Transverse colon (tissue), 4 donors: ENCODE measurements at places on chromosomes 4 and X. TPM values are rescaled to one million over a fixed set of nuclear protein-coding genes. Genes with fewer than 3 reads are reported as not detected.

DNA sequence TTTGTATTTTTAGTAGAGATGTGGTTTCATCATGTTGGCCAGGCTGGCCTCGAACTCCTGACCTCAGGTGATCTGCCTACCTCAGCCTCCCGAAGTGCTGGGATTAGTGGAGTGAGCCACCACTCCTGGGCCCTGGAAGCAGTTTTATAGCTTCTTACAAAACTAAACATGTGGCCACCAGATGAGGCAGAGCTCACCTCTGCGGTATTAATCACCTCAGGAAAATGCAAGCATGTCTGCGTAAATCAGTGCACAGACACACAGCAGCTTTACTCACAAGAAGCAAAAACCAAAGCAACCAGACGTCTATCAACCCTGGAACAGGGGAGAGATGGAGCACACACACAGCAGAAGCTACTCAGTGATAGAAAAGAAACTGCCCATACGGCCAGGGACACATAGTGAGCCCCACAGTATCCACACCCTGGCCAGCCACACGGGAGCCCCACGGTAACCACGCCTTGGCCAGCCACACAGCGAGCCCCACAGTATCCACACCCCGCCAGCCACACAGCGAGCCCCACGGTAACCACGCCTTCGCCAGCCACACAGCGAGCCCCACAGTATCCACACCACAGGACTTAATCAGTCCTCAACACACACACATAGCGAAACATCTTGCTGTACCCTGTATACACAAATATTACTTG is 30.2 kb downstream of the PPP2R3B start:
- DNase-seq: no peak
- no peaks in the 10 kb centered on the region for H3K27me3 ChIP-seq
- no peaks in the 10 kb centered on the region for H3K36me3 ChIP-seq
- no peak overlapping the region for H3K27ac ChIP-seq

- no peaks in the 10 kb centered on the region for H3K27me3 ChIP-seq
- H3K36me3 ChIP-seq: no peaks in the 10 kb centered on the region
- no peak overlapping the region for H3K27ac ChIP-seq
- no peak overlapping the region for H3K4me3 ChIP-seq
- H3K4me1 ChIP-seq: peaks cover 10% of the 10 kb centered on the region
Observed at GRCh38 chr4:152500800-152501434, 35.0 kb downstream of the FBXW7 start.

GRCh38 chrX:148523303-148524080 is 23.1 kb downstream of the AFF2 start:
- no peaks in the 10 kb centered on the region for H3K27me3 ChIP-seq
- H3K4me1 ChIP-seq: no peaks in the 10 kb centered on the region
- no peak for DNase-seq
- H3K36me3 ChIP-seq: no peaks in the 10 kb centered on the region
- no peak overlapping the region for H3K4me3 ChIP-seq

DNA sequence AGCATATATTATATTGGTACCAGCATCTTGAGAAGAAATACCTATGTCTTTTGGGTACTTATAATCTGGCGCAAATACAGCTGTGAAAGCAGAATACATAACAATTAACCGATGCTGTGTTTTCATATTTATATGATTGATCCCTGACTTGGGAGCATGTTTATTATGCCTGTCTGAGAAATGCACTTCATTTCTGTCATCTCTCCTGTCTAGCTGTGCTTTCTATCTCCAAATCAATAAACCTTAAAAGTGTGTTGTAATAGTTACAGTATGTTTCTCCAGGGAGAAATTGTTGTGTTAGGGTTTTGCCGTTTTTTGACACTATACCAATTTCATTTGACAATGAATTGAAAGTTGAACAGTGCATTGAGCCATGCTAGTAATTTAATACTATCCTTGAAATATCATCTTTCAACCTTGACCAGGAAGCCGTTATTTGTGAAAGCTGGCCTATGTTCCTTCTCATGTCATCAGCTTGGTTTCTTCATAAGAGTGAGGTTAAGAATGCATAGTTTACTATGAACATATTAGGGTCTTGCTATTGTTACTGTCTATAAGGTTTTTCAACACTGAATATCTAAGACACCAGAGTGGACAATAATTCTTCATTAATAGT is 206.2 kb upstream of the PCDH18 start:
- no peak for DNase-seq
- no peaks in the 10 kb centered on the region for H3K27me3 ChIP-seq
- H3K27ac ChIP-seq: no peak overlapping the region
- H3K4me3 ChIP-seq: no peak overlapping the region
- no peaks in the 10 kb centered on the region for H3K36me3 ChIP-seq
- no peaks in the 10 kb centered on the region for H3K4me1 ChIP-seq

- no peaks in the 10 kb centered on the region for H3K36me3 ChIP-seq
- H3K4me3 ChIP-seq: peak overlapping the region; percentile 93
- DNase-seq: peak; percentile 33
- peak overlapping the region; percentile 99 for H3K27ac ChIP-seq
- peaks cover 37% of the 10 kb centered on the region for H3K4me1 ChIP-seq
Observed at GRCh38 chr4:184649971-184650855, 675 bp downstream of the PRIMPOL start.

Gene TRMT44
- total RNA-seq: 19.1 TPM

Gene RPS6KA3
- 73.0 TPM for total RNA-seq

Gene BANK1
- total RNA-seq: 0.27 TPM

Gene S100G
- not detected for total RNA-seq
